ENCODE measurements at places on chromosomes 5 and 9.

GRCh38 chr5:26690511-26690910, 347.9 kb downstream of the CDH9 start:
- DNase-seq = no peak

- DNase-seq = no peak
Measured at GRCh38 chr5:107781451-107781850, 110.7 kb upstream of the EFNA5 start.

DNA sequence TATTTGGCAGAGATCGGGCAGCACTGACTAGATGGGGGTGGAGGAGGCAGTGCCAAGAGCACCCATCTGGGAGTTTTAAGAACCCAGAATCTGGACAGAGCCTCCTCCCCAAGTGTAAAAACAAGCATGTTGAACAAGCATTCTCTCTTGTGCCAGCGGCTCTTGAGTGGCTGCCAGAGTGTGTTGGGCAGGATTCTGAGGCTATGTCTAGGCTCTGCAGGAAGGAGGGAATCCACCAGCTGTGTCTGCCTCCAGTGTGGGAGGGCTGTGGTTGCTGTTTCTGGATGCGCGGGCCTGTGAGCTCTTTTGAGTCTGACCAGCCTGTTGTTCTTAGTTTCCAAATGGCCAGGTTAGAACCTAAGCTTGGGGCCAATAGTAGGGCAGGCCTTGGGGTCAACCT, 39.8 kb downstream of the HMCN2 start:
- no peak for DNase-seq

GRCh38 chr9:16258708-16259107, 611.8 kb downstream of the BNC2 start:
- peak; percentile 6 for DNase-seq

DNA sequence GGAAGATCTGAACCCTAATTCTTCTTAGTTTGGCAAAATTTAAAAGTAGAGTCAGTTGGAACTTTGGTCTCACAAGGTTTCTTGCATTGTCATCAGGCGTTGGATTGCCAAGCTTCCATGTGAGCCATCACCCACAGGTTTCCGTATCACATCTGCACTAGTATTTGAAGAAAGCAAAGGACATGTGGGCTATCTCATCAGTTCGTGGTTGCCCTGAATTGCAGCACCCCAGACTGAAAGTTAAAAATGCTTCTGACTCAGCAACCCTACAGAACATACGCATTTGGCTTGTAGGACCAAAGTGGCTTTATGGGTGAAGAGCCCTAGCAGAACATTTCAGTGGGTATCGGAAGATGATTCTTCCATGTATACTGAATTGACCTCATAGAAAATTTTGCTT, 358.0 kb downstream of the ENC1 start:
- DNase-seq = peak; percentile 26

- peak; percentile 38 for DNase-seq
Measured at GRCh38 chr5:120510098-120510637, 46.1 kb downstream of the PRR16 start.

DNA sequence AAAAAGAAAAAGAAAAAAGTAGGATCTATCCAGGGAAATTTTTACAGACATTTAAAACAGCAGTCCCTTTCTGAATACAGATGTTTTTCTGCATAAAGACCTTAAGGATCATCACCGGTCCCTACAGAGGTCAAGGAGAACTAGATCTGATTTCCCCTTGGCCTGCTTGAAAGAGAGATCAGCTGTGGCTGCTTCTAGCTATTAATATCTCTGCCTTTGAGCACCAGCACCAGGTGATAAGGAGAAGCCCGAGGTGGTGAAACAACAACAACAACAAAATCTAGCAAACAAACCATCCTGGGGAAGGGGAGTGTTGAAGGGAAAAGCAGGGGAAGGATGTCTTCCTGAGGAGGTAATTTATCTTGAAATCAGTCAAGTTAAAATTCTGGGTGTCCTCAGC, 42.1 kb downstream of the ZNF366 start:
- DNase-seq = no peak

- no peak for DNase-seq
Measured at GRCh38 chr9:73714294-73714693, 562.6 kb downstream of the ANXA1 start.

DNA sequence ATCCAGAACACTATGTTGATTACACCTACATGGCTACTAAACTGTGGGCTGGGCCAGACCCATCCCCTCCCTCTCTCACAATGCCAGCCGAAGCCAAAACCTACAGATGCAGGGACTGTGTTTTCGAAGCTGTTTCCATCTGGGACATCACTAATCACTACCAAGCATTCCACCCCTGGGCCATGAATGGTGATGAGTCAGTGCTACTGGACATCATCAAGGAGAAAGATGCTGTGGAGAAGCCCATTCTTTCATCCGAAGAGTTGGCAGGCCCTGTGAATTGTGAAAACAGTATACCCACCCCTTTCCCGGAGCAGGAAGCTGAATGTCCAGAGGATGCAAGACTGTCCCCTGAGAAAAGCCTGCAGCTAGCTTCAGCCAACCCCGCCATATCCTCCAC, 65.0 kb downstream of the ZNF462 start:
- no peak for DNase-seq

DNA sequence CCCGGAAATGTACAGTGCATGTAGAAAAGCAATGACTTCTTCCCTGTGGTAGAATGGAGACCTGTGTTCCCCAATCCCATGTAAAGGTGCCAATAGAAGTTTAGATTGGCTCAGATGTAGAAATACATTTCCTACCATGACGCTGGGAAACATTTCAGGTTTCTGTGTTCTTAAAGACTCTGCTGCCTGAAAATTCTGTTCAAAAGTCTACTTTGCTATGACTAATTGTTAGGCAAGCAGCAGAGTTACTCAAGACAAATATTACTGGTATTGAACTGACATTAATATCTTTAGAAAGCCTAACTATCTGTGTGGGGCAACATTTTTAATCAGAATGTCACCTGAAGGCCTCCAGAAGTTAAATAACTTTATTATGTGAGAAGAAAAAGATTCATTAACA, 75.5 kb upstream of the ELL2 start:
- no peak for DNase-seq

GRCh38 chr5:74131250-74131649, 505.3 kb downstream of the ARHGEF28 start:
- no peak for DNase-seq

DNA sequence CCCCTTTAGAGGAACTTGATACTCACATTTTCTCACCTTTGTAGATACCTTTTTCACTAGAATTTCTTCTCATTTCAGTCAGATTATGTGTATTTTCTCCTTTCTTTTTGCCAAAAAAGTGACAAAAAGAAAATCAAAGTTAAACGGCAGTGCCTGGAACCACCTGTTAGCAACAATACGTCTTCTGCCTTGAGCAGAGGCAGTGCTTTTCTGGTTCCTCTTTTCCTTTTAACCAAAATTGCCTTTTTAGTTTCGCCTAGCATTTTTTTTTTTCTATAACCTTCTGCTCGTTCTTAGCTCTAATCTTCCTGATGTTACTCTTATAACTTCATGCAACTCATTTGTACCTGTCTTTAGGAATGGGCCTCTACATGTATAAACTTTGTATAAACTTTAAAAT, 26.1 kb downstream of the SMIM32 start:
- DNase-seq = no peak

DNA sequence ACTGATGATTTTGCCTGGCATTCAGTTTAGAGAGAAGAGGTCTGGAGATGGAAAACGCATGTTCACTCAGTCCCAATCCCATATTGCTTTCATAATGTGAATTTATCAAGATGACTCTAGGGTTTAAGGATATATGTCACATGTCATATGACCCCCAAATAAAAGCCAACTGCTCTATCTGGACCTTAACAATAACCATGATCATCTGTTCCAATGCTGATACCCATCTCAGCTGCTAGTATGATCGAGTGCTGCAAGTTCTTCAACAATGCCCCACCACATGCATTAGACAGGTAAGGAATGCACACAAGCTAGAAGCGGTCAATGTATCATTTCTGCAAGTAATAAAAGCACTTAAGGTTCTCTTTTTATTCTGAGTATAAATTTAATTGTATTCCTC, 91.8 kb downstream of the OXCT1 start:
- DNase-seq = no peak

DNA sequence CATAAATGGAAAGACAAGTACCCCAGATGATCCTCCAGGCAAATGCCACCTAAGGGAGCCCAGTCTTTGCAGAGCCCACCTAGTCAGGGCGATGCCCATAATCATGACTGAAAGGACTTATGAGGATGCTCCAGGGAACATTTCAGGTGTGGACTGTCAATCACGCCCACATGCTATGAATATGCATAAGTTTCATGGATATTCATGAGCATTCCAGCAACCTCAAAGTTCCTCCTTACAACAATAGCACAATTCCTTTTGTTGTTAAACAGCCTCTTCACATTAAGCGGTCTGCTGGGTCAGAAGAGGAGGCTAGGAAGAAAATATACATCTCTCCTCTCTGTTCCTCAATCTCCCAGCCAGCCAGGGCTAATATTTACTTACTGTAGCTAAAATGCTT, 161.6 kb downstream of the C5orf15 start:
- no peak for DNase-seq

- DNase-seq = peak; percentile 20
Measured at GRCh38 chr9:36503172-36504088, 69.3 kb upstream of the MELK start.
